Cerebellum (tissue), 4 donors: ENCODE measurements at places on chromosomes 2 and 18. TPM values are rescaled to one million over a fixed set of nuclear protein-coding genes. Genes with fewer than 3 reads are reported as not detected.

- no peak for DNase-seq
These were observed 162.3 kb upstream of the CCDC68 start for GRCh38 chr18:55121397-55122170.

DNA sequence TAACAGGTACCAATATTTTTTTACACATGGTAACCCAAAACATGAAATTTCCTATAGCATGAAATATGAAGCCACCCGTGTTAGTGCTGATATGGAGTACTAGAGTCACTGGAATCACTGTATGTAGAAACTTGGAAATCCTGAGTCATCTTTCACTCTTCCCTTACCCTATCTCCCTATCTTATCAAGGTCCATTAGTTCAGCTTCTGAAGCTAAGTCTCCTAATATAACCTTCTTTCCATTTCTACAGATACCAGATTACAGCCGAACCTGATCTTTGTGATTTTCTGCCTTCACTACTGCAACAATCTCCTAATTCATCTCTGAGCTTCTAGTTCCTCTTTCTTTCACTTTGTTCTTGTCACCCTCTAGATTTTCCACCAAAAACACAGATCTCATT is 59.0 kb downstream of the SEPTIN10 start:
- DNase-seq = no peak

- DNase-seq = no peak
These were observed 33.3 kb downstream of the ANTXR1 start for GRCh38 chr2:69046221-69046662.

DNA sequence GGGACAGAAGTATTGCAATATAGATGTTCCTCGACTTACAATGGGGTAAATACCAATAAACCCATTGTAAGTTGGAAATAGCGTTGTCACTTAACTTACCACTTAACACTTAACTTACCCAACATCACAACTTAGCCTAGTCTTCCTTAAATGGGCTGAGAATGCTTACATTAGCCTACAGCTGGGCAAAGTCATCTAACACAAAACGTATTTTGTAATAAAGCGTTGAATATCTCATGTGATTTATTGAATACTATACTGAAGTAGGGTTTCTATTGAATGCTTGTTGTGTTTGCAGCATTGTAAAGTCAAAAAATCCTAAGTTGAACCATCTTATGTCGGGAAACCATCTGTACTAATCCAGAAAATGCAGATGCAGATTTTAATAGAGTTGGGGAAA is 23.6 kb downstream of the IL1R2 start:
- no peak for DNase-seq

DNA sequence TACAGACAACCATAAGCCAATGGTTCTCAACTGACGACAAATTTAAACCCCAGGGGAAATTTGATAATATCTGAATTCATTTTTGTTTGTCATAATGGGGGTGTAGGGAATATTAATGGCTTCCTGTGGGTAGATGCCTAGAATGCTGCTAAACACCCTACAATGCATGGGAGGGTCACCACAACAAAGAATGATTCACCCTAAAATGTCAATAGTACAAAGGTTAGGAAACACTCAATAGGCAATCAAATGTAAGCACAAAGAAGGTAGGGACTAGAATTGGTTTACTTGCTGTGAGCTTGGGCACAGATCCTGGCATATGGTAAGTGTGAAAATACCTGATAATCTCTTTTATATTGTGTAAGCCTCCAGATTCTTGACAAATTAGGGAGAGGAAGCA is 20.1 kb upstream of the FANCL start:
- no peak for DNase-seq

- no peak for DNase-seq
These were observed 254.2 kb downstream of the AGPS start for GRCh38 chr2:177646791-177647190.

- DNase-seq = no peak
These were observed 42.3 kb upstream of the MRPL33 start for GRCh38 chr2:27729198-27729597.

DNA sequence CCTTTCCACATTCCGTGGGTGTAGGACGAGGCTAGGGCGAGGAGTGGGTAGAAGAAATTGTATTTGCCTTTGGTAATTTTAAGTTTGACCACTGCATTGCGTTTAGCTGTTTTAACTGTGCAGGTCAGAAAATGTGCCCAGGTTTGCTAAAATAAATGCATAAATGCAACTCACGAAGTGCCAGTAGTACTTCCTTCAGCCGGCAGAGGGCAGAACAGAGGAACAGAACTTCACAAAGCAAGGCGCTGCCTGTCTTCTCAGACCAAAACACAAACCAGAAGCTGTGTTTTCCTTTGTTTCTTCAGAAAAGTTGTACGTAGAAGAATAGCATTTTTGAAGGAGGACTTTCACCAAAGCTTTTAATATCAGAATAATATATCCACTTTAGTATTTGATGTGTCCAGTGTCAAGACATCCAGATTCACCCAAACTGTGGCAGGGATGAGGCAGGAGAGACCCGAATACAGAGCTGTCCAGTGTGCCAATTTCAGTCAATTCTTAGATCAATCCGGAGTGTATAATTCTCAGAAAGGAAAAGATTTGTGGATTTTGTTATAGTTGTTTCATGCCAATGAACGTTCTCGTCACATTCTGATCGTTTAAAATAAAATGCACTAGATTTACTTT is 348.6 kb downstream of the DLGAP1 start:
- DNase-seq = peak; percentile 51

Gene C1QL2
- 0.27 TPM for total RNA-seq
